ENCODE measurements at places on chromosomes 13 and 19. TPM values are rescaled to one million over a fixed set of nuclear protein-coding genes. Genes with fewer than 3 reads are reported as not detected.

- DNase-seq = no peak
- H3K27me3 ChIP-seq = no peaks in the 10 kb centered on the region
- H3K36me3 ChIP-seq = no peaks in the 10 kb centered on the region
These were observed 60.9 kb downstream of the FRY start for GRCh38 chr13:32092496-32092895.

GRCh38 chr19:57406516-57407123 lies 4.3 kb upstream of the ZNF17 start:
- DNase-seq = peak; percentile 57
- no peaks in the 10 kb centered on the region for H3K27me3 ChIP-seq
- no peaks in the 10 kb centered on the region for H3K4me1 ChIP-seq
- H3K27ac ChIP-seq = no peak overlapping the region
- no peaks in the 10 kb centered on the region for H3K36me3 ChIP-seq
- H3K4me3 ChIP-seq = no peak overlapping the region

- 0 out of 2 replicates have a peak, but pooled peaks cover 4% of the 10 kb centered on the region for H3K4me1 ChIP-seq
- no peak overlapping the region for H3K4me3 ChIP-seq
- no peak for DNase-seq
- no peaks in the 10 kb centered on the region for H3K27me3 ChIP-seq
These were observed 16.1 kb downstream of the ZNF816 start for GRCh38 chr19:52946322-52947310.

GRCh38 chr13:84934911-84935310 lies 864.3 kb downstream of the SLITRK6 start:
- H3K36me3 ChIP-seq = no peaks in the 10 kb centered on the region
- DNase-seq = no peak
- no peak overlapping the region for H3K4me3 ChIP-seq

DNA sequence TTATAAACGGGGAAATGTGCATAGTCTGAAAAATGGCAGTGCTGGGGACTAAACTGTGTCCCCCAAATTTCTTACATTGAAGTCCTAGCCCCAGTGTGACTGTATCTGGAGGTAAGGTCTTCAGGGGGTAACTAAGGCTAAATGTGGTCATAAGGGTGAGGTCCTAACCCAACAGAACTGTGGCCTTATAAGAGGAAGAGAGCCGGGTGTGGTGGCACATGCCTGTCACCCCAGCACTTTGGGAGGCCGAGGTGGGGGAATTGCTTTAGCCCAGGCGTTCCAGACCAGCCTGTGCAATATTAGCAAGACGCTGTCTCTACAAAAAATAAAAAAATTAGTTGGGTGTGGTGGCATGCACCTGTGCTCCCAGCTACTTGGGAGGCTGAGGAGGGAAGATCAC lies 17.8 kb downstream of the PROZ start:
- H3K4me3 ChIP-seq = no peak overlapping the region
- H3K27ac ChIP-seq = no peak overlapping the region
- no peaks in the 10 kb centered on the region for H3K27me3 ChIP-seq
- DNase-seq = no peak
- peaks cover 40% of the 10 kb centered on the region for H3K36me3 ChIP-seq
- peaks cover 15% of the 10 kb centered on the region for H3K4me1 ChIP-seq

- no peaks in the 10 kb centered on the region for H3K36me3 ChIP-seq
- H3K4me1 ChIP-seq = peaks cover 19% of the 10 kb centered on the region
- H3K4me3 ChIP-seq = no peak overlapping the region
- H3K27ac ChIP-seq = no peak overlapping the region
These were observed 37.7 kb upstream of the MCF2L start for GRCh38 chr13:112931028-112931934.

- H3K27me3 ChIP-seq = no peaks in the 10 kb centered on the region
- H3K36me3 ChIP-seq = no peaks in the 10 kb centered on the region
- H3K4me1 ChIP-seq = no peaks in the 10 kb centered on the region
- no peak for DNase-seq
These were observed 87.6 kb downstream of the CYSLTR2 start for GRCh38 chr13:48741377-48741776.

- H3K27ac ChIP-seq = no peak overlapping the region
- no peaks in the 10 kb centered on the region for H3K27me3 ChIP-seq
- H3K4me3 ChIP-seq = no peak overlapping the region
- no peak for DNase-seq
- no peaks in the 10 kb centered on the region for H3K4me1 ChIP-seq
These were observed 7.3 kb downstream of the IRS2 start for GRCh38 chr13:109779074-109779473.

ZNF415 gene
- 10.6 TPM for total RNA-seq

ZNF575 gene
- not detected for total RNA-seq
